ENCODE measurements at places on chromosomes 6 and 20.

GRCh38 chr6:125987026-125987617 is 782 bp downstream of the TRMT11 start:
- DNase-seq, result no peak

DNA sequence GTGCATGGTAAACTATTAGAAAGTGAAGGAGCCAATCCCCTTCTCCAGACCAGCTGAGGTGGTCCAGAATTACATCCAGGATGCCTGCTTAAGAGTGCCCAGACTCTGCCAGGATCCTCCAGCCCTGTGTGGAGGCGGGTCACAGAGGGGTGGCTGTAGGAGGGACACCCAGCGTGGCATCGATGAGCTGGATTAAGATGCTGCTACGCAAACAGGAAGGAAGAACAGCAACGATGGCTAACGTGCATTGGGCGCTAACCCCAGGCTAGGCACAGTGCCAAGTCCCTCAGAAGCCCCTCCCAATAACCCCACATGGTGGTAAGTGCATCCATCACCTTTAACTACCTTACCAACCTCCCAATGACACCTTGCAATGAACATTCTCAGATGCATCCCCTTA is 63.9 kb upstream of the MRPS10 start:
- peak; percentile 60 for DNase-seq

DNA sequence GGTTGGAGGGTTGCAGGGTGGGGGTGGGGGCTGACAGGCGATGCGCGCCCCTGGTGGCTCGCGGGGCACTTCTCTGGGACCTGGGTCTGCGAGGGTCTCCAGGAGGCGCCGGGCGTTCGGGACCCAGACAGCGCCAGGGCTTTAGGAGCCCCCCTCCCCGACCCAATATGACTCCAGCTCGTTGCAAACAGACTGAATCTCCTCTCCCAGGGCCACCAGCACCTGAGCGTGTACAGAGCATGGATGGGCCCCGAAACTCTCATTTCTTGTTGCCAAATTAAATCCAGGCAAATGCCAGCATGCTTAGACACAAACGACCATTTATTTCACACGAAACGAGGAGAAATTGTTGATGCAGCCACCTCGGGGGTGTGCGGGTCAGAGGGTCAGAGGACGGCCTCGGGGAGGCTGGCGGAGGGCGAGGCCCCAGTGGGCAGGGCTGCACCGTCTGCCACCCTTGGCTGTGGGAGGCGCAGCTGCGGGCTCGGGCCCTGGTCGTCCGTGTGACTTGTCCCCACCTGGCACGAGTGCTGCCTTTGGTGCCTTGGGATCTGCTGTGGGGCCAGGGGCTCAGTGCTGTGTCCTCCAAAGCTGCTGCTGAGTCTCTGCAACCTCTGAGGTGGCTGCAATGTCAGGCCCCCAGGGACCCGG is 20.9 kb upstream of the GATA5 start:
- peak; percentile 15 for DNase-seq

DNA sequence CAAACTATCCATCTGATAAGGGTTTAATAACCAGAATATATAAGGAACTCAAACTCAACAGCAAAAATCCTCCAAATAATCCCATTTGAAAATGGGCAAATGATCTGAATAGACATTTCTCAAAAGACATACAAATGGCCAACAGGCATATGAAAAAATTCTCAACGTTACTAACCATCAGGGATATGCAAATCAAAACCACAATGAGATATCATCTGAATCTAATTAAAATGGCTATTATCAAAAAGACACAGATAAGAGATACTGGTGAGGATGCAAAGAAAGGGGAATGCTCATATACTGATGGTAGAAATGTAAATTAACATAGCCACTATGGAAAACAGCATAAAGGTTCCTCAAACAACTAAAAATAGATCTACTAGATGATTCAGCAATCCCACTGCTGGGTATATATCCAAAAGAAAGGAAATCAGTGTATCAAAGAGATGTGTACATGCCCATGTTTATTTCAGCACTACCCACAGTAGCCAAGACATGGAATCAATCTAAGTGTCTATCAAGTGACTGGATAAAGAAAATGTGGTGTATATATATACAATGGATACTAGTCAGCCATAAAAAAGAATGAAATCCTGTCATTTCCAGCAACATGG is 6.1 kb upstream of the BRD2 start:
- no peak for DNase-seq

- DNase-seq, result no peak
Observed at GRCh38 chr6:52233975-52234823, 10.1 kb downstream of the IL17F start.

DNA sequence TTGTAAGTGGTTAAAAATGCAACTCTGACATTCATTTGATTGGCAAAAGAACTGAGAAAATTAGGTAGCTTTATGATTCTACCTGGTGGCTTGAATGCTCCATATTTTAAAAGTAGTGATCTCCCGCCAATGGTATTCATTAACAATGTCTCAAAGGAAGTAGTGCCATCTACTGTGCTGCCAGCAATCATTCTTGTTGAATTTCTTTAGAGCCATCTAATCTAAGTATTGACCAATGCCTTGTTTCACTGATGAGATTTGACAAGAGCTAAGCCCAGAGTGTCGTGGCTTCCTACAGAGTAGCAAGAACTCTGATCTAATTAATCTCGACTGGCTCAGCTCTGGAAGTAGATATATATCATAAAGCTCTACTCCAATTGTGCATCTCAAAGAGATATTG is 696.7 kb downstream of the C6orf118 start:
- no peak for DNase-seq

DNA sequence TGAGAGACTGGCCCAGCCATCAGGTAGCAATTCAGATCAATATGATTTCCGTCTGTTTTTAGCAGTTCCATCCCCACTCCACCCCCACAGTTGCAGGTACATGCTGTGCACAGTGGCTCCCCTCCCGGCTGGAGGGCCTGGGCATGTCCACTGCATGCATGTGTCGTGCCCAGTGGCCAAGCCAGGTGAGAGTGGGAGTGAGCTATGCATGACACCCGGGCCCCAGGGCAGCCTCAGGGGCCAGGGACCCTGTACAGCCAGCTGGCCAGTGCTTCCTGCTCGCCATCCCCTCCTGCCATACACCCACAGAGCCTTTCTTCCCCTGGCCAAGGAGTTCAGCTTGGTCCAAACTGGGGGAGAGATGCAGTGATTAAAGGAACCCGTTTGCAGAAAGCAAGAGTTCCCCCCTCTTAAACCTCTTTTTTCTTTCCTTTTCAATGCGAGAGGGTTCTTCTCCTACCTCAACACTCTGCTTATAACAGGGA is 135.3 kb downstream of the THBS2 start:
- DNase-seq, result no peak

DNA sequence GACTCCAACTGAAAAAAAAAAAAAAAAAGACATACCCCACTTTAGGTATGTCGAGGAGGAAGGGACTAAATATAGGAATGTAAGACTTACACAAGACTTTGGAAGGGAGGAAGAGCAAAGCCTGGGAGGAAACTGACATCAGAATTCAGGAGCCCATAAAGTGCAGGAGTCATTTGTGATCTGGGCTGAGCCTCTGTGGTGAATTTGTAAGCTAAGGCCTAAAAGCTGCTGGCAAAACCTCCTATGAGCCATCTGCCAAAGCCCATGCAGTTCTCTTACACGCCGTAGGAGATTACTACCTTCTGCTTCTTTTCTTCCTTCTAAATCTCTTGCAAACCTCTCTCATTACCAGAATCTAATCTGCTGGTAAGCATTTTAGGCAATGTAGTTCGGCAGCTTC is 52.0 kb upstream of the THEMIS start:
- no peak for DNase-seq

DNA sequence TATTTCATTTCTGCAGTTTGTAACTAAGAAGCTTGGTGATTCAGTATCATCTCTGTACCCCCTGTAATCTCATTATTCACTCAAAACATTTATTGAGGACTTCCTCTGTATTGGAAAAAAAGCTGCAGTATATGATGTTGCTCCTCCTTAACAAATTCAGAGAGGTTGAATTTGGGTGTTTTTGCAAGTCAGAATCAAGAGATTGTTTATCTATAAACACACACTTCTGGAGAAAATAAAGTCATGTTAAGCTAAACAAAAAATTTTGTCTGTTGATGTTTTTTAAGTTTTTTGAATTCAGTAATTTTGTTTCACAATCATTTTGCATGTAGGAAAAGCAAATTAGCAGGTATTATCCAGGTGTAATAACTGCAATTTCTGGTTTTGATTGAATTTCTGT is 11.4 kb upstream of the RHAG start:
- DNase-seq, result no peak

DNA sequence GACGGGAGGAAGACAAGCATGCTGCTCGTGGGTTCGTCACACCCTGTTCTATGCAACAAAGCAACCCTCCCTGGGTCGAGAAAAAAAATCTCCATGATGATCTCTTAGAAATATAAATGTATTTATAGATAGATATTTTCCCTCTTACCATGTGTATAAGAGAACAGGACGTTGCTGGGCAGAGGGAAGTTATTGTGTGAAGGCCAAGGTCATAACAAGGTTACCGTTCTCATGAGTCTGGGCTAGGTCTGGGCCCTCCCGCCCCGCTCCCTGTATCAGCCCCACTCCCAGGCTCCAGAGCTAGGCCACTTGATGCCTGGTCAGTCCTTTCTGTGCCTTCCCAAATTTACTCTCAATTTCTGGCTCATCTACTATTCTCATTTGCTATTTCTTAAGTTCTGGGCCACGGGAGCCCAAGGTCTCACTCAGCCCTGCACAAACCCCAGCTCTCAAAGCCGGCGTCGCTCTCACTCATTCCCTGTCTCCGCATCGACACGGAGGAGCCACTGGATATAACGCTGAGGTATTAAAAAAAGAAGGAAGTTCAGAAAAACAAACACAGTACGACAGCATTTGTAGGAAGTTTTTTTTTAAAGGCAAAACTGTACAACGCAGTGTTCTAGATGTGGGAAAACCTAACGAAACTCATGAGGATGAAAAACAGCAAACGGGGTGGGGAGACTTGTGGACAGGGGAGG is 96.8 kb downstream of the PSMG4 start:
- DNase-seq, result no peak

GRCh38 chr6:134795691-134796090 is 154.2 kb downstream of the ALDH8A1 start:
- DNase-seq, result no peak

Data from activated CD8-positive, alpha-beta memory T cell treated with anti-CD3 and anti-CD28 coated beads for 1 hour (primary cell).